Activated T-cell treated with anti-CD3 and anti-CD28 coated beads, Interleukin-2, amount 50 U/mL, for 4 hours (primary cell): ENCODE measurements at places on chromosomes 2 and 18. TPM values are rescaled to one million over a fixed set of nuclear protein-coding genes. Genes with fewer than 3 reads are reported as not detected.

DNA sequence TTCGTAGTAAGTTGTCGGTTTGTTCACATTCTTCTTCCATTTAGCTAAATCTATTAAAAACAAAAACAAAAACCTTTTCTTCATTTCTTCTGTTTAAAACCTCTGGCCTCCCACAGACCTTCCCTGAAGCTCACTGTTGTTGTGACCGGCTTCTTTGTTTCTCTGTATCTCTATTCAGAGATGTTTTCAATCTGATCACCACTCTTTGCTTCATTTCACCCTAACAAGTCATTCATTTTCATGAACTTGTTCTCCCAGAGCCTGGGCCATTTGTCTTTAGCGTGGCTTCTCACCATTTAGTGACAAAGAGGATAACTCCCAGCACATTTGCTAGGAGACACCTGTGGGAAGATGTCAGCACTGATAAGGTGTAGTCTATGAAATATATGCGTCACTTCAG is 794.2 kb downstream of the ERBB4 start:
- no peak for DNase-seq

DNA sequence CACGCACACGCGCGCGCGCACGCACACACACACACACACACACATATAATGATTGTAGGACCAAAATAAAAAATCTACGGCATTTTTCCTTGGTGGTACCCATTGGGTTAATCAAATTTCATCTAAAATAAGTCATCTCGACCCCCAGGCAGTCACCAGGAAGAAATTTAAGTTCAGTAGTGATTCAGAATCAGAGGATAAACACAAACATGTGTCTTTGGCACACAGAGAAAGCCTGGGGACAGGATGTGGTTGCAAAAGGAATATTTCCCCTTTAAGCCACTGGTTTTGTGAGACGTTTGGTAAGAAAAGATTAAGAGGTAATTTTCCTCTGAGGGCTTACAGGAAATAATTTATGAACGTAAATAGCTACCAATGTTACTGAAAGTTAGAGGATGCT is 171.6 kb upstream of the PIEZO2 start:
- DNase-seq, result no peak

GRCh38 chr2:238582159-238582558 is 155.4 kb downstream of the ASB1 start:
- no peak for DNase-seq

- no peak for DNase-seq
These were observed 102.7 kb downstream of the ZNF516 start for GRCh38 chr18:76392349-76392748.

DNA sequence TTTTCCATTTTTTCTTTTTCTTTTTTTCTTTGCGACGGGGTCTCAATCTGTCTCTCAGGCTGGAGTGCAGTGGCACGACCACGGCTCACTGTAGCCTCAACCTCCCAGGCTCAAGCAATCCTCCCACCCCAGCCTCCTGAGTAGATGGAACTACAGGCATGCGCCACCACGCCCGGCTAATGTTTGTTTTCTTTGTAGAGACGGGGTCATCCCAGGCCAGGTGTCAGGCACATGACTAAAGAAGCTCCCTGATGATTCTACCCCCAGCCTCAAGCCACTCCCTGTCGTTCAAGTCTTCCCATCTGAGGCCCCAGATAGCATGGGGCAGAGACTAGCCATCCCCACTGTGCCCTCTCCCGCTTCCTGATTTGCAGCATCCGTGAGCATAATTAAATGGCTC is 9.8 kb upstream of the FZD5 start:
- DNase-seq, result no peak

DNA sequence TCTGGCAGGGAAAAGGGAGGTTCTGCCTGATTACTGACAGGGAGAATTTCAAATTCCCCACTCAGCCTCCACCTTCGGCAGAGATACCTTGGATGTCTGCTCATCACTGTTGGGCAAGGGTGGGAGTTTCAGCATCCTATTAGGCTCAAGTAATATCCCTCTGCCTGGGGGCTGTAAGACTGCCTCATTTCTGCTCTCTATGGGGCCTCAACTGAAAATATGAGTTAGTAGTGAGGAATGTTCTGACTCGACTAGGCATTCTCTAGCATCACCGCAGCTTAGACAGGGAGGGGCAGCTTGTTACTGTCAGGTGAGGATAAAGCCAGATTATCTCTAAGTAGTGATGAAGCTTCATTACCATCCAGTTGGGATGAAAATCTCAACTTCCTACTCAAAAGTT is 87.7 kb upstream of the LRP1B start:
- no peak for DNase-seq

DNA sequence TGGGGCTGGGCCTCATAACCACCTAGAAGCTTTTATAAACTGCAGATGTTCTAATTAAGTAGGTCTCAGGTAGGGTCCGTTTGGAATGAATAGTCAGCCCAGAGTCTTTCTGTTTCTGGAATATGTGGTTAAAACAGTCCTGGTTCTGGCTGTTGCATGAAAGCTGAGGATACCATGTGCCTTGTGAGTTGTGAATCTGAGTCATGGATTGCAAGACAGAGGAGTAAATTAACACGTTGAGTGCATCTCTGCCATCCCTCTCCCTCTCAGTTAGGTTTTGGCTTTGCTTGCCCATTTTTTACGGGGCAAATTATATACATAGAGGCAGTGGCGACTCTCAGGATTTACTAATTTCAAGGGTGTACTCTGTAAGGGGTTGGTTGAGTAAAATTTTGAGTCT is 59.1 kb downstream of the NCK2 start:
- no peak for DNase-seq

- no peak for DNase-seq
These were observed 105.6 kb downstream of the TGFA start for GRCh38 chr2:70448041-70448440.

DNA sequence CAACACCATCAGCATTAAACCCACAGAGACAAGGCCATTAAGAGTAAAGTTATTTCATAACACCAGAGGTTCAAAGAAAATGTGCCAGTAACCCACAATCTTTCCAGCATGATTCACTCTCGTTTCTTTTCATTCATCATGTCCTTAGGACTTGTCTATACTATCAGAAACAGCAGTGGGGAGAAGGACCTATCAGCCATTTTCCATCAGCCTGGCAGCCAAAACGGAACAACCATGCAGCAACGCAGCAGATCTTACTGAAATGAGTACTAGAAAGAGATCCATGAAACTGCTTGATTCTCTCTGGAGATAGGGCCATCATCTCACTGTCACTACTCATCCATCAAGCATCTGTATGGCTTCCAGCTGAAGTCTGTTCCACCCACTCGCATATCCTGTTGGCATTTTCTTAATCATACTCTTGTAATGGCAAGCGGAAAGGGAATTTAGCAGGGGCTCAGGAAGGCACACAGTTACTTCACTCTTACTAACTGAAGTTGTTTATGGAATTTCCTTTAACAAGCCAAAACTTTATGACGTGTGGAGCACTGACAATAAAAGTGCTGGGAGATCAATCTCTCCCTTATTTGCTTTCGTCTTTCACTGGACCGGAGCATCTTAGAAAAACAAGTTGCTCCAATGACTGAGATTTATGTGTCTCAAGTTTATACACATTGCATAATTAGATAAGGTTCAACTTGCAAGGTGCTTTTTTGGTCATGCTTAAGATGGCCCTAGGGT is 69.7 kb downstream of the EPHA4 start:
- DNase-seq, result no peak

GRCh38 chr2:106965611-106966010 is 79.6 kb upstream of the ST6GAL2 start:
- no peak for DNase-seq

GRCh38 chr2:98393354-98393753 is 47.1 kb downstream of the CNGA3 start:
- no peak for DNase-seq

GRCh38 chr2:189014449-189015138 is 40.4 kb downstream of the COL3A1 start:
- no peak for DNase-seq

- DNase-seq, result no peak
These were observed 36.2 kb upstream of the BMP10 start for GRCh38 chr2:68907232-68907919.

- DNase-seq, result no peak
These were observed 11.7 kb downstream of the NCK2 start for GRCh38 chr2:105756435-105756834.

GRCh38 chr2:150162241-150162942 is 325.1 kb downstream of the RND3 start:
- DNase-seq, result no peak

GRCh38 chr2:204743393-204743960 is 198.2 kb downstream of the PARD3B start:
- no peak for DNase-seq

- peak; percentile 38 for DNase-seq
These were observed at the start of gene SNED1 for GRCh38 chr2:240997856-240998705. TSS of gene SNED1 (plus strand) at chr2:240998618. CDS start at chr2:240998838, 220 bp downstream.

The UPP2 gene
- not detected for total RNA-seq

The ERFE gene
- total RNA-seq, result 0.22 TPM

The VPS54 gene
- 9.7 TPM for total RNA-seq

The ANKRD30B gene
- not detected for total RNA-seq

The BMP10 gene
- total RNA-seq, result not detected

The C1GALT1C1L gene
- 0.34 TPM for total RNA-seq

The RAD51AP2 gene
- not detected for total RNA-seq

The UGT1A7 gene
- total RNA-seq, result not detected
